K562 (cell line): ENCODE measurements at places on chromosomes 6 and 20. TPM values are rescaled to one million over a fixed set of nuclear protein-coding genes. Genes with fewer than 3 reads are reported as not detected.

DNA sequence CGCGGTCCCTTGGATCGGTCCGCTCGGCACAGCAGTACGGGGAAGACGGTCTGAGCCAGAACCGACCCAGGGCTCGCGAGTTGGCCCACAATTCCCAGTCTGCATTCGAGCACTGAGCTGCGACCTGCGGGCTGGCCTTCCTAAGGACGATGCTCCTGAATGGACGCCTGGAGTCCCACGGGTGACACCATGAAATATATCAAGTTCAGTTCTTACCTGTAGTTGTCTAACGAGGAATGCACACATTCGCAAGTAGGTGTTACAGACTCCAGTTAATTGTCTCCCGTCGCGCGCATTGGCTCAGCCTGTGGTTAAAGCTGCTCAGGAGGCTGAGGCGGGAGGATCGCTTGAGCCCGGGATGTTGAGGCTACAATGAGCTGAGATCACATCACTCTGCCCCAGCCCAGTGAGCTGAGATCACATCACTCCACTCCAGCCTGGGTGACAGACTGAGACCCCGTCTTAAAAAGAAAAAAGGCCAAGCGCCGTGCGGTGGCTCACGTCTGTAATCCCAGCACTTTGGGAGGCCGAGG, 802 bp downstream of the PEX7 start:
- peak overlapping the region; percentile 62 for H3K4me3 ChIP-seq
- H3K27ac ChIP-seq = peak overlapping the region; percentile 77
- H3K27me3 ChIP-seq = no peaks in the 10 kb centered on the region
- H3K36me3 ChIP-seq = peaks cover 6% of the 10 kb centered on the region; the same call in 1 of the 3 replicates
- peaks cover 8% of the 10 kb centered on the region for H3K4me1 ChIP-seq

- H3K27me3 ChIP-seq = peaks cover 37% of the 10 kb centered on the region
- H3K4me1 ChIP-seq = peaks cover 16% of the 10 kb centered on the region
- DNase-seq = no peak
- H3K4me3 ChIP-seq = no peak overlapping the region
- no peaks in the 10 kb centered on the region for H3K36me3 ChIP-seq
Observed at GRCh38 chr6:159806021-159806458, 6.0 kb downstream of the PNLDC1 start.

- no peak overlapping the region for H3K27ac ChIP-seq
- H3K36me3 ChIP-seq = no peaks in the 10 kb centered on the region
- H3K27me3 ChIP-seq = peaks cover 57% of the 10 kb centered on the region
- H3K4me1 ChIP-seq = no peaks in the 10 kb centered on the region; the same call in 2 of the 3 replicates
- DNase-seq = peak; percentile 37
Observed at GRCh38 chr6:33080127-33081089, 4.6 kb downstream of the HLA-DPB1 start.

DNA sequence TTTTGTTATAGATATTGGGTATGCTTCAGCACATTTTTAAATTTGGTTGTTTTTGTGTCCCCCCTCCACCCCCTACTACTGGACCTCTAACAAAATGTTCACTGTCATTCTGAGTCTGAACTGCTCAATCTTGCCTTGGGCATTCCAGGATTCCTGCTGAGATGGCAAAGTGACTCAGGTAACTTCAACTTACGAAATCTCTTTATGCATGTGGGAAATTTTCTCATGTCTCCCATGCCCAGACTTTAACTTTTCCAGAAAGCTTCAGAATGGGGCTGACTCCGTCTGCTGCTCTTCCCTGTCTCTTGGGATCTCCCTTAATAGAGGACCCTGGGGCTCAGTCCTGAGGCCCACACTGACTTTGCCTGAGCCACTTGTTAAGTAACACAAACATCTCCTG, 14.0 kb downstream of the CYP39A1 start:
- H3K27me3 ChIP-seq = no peaks in the 10 kb centered on the region; the same call in 2 of the 3 replicates
- H3K36me3 ChIP-seq = no peaks in the 10 kb centered on the region; the same call in 2 of the 3 replicates
- H3K4me3 ChIP-seq = no peak overlapping the region
- no peak for DNase-seq
- H3K27ac ChIP-seq = no peak overlapping the region

- H3K4me3 ChIP-seq = no peak overlapping the region
- no peak overlapping the region for H3K27ac ChIP-seq
- no peaks in the 10 kb centered on the region for H3K36me3 ChIP-seq
- peak; percentile 4 for DNase-seq
- H3K4me1 ChIP-seq = no peaks in the 10 kb centered on the region
- no peaks in the 10 kb centered on the region for H3K27me3 ChIP-seq
Observed at GRCh38 chr6:96116674-96117073, 100.9 kb downstream of the FUT9 start.

DNA sequence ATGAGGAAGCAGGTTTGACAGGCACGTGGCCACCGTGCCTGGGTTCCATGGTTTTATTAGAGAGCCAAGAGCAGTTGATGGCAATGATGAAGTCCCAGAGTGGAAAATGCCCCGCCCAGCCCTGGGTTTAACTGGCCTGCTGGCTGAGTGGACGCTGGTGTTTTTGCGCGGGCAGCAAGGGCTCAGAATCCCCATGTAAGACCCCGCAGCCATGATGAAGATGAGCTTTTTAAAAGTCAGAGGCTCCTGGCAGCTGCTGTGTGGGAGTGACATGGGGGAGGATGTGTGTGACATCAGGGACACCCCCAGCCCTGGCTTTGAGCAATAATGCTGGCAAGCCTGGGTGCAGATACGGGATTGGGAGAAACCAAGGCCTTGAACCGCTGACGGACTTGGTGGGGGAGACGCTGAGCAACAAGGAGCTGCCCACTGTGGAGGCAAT, 33.0 kb upstream of the SLCO4A1 start:
- H3K4me3 ChIP-seq = no peak overlapping the region
- no peaks in the 10 kb centered on the region for H3K36me3 ChIP-seq
- peaks cover 40% of the 10 kb centered on the region for H3K27me3 ChIP-seq
- H3K27ac ChIP-seq = no peak overlapping the region

DNA sequence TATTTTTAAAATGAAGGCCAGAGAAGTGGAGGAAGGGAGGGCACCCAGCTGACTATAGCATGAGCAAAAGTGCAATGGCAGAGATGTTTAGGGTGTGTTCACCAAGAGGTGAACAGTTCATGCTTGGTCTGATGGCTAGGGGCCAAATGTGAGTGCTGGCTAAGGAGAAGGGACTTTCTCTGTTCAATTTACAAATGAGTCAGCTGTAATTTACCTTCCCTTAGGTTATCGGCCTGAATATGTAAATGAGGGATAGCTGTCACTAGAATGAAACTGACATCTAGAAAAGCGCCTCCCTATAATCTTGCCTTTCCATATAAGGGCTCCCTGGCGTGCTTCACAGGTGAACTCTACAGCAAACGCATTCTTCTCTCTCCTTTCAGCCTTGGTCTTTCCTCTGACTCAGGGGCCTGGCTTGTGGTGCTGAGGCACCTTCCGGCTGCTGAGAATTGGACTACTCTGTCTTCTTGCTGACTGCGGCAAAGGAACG, 114.7 kb upstream of the BACH2 start:
- H3K27me3 ChIP-seq = no peaks in the 10 kb centered on the region
- peaks cover 23% of the 10 kb centered on the region for H3K4me1 ChIP-seq
- no peak overlapping the region for H3K4me3 ChIP-seq
- peak; percentile 73 for DNase-seq
- H3K36me3 ChIP-seq = no peaks in the 10 kb centered on the region

DNA sequence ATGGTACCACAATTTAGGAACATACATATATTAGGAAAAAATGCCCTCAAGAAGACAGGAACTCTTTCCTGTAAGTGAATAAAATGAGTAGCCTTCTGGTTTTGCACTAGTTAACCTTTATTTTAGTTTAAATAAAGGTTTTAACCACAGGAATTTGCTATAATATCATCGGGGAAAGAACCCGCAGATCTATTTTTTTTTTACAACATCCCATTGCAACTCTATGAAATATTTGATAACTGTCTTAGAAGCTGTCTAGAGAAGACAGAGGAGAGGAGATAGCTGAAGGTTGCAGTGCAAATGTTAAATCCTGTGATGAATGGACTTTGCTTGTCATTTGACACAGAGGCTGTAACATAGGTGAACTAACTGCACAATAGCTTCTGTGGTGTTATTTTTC, 69.5 kb downstream of the TINAG start:
- H3K36me3 ChIP-seq = no peaks in the 10 kb centered on the region
- no peaks in the 10 kb centered on the region for H3K27me3 ChIP-seq

GRCh38 chr6:14722704-14723103, 523.2 kb upstream of the JARID2 start:
- no peak overlapping the region for H3K4me3 ChIP-seq

DNA sequence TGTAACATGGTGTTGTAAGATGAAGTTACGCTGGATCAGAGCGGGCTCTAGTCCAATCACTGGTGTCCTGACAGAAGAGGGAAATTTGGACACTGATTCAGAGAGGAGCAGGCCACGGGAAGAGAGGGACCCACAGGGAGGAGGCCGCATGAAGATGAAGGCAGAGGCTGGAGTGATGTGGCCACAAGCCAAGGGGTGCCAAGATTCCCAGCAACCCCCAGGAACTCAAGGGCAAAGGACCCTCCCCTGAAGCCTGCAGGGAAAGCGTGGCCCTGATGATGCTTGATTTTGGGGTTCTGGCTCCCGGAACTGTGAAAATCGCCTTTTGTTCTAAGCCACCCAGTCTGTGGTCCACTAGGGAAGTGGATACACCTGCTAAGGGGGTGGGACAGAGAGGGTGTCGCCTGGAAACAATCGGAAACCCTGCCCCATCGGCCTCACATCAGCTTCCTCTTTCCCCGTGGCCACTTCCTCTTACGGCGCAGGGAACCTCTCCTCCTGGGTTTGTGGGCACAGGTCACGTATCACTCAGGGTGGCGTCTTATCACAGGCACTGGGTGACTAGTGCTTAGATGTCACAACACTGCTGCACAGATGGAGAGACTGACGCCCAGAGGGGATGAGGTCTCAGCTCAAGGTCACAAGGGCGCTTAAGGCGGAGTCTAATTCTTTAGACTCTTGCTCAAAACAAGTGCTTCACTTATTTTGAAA, 58.0 kb downstream of the SULF2 start:
- H3K27me3 ChIP-seq = peaks cover 53% of the 10 kb centered on the region
- no peaks in the 10 kb centered on the region for H3K36me3 ChIP-seq
- H3K27ac ChIP-seq = no peak overlapping the region
- no peak overlapping the region for H3K4me3 ChIP-seq
- no peaks in the 10 kb centered on the region for H3K4me1 ChIP-seq

DNA sequence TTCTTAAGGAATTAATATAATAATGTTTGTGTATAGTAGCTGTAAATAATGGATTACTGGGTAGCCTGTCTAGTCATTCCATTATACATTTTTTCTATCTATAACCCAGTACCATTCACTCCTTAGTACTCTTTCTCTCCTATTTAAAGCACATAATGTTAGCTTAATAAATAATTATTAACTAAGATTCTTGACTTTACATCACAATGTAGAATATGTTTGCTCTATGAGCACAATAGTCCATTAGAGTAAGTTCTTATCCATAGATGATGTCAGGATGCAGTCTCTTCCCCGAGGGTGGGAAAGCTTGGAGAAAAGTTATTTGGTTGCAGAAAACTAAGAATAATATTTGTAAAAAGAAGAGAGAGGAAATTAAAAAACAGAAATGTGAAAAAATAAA, 226.4 kb upstream of the EYS start:
- no peaks in the 10 kb centered on the region for H3K36me3 ChIP-seq
- H3K4me3 ChIP-seq = no peak overlapping the region
- no peaks in the 10 kb centered on the region for H3K4me1 ChIP-seq

GRCh38 chr6:170033666-170034065, 257.2 kb downstream of the DLL1 start:
- no peak overlapping the region for H3K27ac ChIP-seq
- no peaks in the 10 kb centered on the region for H3K4me1 ChIP-seq
- H3K36me3 ChIP-seq = no peaks in the 10 kb centered on the region

GRCh38 chr20:57104651-57105204, 161.7 kb downstream of the BMP7 start:
- no peak for DNase-seq
- peaks cover 8% of the 10 kb centered on the region for H3K4me1 ChIP-seq
- no peaks in the 10 kb centered on the region for H3K36me3 ChIP-seq
- H3K27ac ChIP-seq = no peak overlapping the region
- peaks cover 35% of the 10 kb centered on the region; the same call in 1 of the 2 replicates for H3K27me3 ChIP-seq
- no peak overlapping the region for H3K4me3 ChIP-seq

GRCh38 chr6:158770533-158771330, 48.4 kb downstream of the EZR start:
- H3K27ac ChIP-seq = no peak overlapping the region
- H3K4me3 ChIP-seq = no peak overlapping the region
- no peaks in the 10 kb centered on the region for H3K4me1 ChIP-seq
- no peak for DNase-seq
- peaks cover 100% of the 10 kb centered on the region for H3K36me3 ChIP-seq
- H3K27me3 ChIP-seq = no peaks in the 10 kb centered on the region

DNA sequence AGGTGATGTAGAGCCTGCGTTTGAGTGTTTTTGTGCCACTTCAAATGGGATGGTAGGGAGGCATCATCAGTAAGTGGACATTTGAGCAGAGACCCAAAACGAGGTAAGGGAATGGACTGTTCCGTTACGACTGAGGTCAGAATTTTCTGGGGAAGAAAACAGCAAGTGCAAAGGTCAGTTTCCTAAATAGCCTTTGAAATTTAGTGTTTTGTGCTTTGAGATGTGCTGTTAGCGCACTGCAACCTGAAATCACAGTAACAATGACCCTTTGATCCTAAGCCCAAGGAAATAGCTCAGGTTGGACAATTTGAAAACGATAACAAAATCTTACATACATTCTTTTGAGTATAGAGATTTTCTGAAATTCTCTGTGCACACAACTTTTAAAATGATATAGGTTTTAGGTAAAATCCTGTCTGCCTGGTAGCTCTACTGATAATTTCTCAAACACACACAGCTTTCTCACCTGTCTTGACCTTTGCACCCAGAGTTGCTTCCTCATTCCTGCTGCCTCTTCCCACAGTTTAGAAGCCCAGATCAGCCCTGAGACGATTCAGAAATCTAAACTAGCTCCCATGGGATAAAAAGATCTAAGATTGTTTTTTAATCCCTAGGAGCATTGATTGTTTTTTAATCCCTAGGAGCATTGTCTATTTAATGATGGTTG, 22.1 kb downstream of the DCBLD1 start:
- H3K4me1 ChIP-seq = no peaks in the 10 kb centered on the region
- DNase-seq = no peak
- H3K27me3 ChIP-seq = no peaks in the 10 kb centered on the region
- H3K27ac ChIP-seq = no peak overlapping the region
- no peak overlapping the region for H3K4me3 ChIP-seq

The USP49 gene
- total RNA-seq = 6.9 and 9.1 TPM in 2 replicates

The GPR6 gene
- total RNA-seq = not detected in 2 replicates

The BPIFB1 gene
- total RNA-seq = 0.11 TPM in 1 of 2 replicates, not detected in the other

The TBX18 gene
- 28.0 and 32.9 TPM in 2 replicates for total RNA-seq

The HLA-DPB1 gene
- 0.66 and 1.1 TPM in 2 replicates for total RNA-seq

The SCRT2 gene
- total RNA-seq = 0.47 and 0.75 TPM in 2 replicates

The NKX2-2 gene
- total RNA-seq = not detected in 2 replicates

The SYNE1 gene
- total RNA-seq = 0.42 and 0.60 TPM in 2 replicates

The ELOVL2 gene
- total RNA-seq = 0.29 and 0.31 TPM in 2 replicates

The OPRM1 gene
- total RNA-seq = not detected in 2 replicates

The ACTL10 gene
- 0.11 TPM in 1 of 2 replicates, not detected in the other for total RNA-seq

The TMEM14A gene
- total RNA-seq = 7.4 and 8.1 TPM in 2 replicates
